Muscle of back (tissue), 13 donors: ENCODE measurements at places on chromosomes 12 and 14. TPM values are rescaled to one million over a fixed set of nuclear protein-coding genes. Genes with fewer than 3 reads are reported as not detected.

GRCh38 chr14:95463171-95463901 is 53.1 kb downstream of the SYNE3 start:
- peak; percentile 53 for DNase-seq

GRCh38 chr12:130916241-130916911 is 37.3 kb upstream of the ADGRD1 start:
- peak; percentile 87 for DNase-seq

Gene ASPG
- polyA plus RNA-seq = 2.1 TPM

DNA sequence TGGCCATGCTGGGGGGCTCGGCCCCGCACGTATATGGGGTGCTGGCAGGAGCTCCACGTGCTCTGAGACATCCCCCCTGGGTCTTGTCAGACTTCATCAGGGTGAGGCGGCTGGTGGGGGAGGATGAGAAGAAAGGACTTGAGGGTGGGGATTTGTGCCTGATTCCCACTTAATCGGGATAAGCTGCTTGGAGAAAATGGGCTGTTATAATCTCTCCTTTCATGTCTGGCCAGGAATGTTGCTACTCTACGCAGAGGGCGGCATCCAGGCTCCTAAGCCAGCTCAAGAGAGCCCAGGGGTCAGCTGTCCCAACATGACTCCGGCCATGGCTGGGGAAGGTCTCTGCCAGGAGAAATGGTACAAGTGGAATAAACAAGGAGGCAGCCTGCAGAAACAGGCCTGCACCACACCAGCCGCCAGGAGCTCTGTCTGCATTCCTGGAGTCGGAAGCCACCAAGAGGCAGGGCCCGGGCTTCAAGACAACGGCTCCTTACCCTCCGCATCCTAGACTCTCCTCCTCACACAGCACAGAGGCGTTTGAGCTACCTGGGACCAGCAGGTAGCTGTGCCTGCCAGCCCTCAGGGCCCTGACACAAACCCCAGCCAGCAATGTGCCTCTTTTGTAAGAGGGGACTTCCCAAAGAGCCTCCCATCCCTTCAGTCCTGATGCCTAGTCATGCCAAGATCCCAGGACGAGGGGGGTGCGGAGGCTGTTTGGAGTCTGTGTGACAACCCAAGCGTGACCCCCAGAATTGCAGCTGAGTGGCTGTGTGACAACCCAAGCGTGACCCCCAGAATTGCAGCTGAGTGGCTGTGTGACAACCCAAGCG is 195.8 kb upstream of the DIO3 start:
- DNase-seq = peak; percentile 30

DNA sequence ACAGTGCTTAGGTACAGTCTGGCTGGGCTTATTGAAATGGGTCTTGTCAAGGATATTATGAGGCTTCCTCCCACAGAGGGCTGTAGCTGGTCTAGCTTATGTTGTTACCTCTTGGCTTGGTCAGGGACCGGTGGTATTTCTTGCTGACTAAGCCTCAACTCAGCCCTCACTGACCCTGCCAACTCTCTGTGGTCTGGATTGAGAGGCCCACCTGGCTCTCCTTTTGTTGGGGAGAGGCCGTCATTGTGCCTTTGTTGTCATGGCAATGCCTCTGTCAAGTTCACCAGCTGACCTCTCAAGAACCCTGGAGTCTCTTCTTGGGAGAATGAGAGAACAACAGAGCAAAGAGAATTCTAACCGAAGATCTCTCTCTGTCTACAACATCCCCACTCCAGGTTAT is 245.6 kb upstream of the NPAS3 start:
- no peak for DNase-seq

Gene TDRD9
- 0.10 TPM for polyA plus RNA-seq

DNA sequence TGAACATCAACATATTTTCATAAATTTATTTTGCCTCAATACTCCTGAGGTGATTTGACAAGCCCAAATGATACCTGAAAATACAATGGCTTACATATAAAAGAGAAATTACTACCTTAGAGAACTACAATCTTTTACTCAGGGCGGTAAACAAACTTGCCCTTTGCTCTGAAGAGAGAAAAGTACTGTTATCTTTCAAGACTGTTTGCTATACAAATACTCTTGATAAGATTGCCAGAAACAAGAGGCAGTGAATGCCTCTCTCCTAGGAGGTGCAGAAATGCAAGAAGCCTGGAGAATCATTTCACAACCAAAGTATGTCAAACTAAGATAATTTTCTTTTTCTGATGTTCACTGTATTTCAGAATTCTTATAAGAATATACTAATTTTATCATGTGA is 160.3 kb downstream of the ALX1 start:
- no peak for DNase-seq

GRCh38 chr12:121417847-121418246 is 17.9 kb downstream of the RNF34 start:
- no peak for DNase-seq

DNA sequence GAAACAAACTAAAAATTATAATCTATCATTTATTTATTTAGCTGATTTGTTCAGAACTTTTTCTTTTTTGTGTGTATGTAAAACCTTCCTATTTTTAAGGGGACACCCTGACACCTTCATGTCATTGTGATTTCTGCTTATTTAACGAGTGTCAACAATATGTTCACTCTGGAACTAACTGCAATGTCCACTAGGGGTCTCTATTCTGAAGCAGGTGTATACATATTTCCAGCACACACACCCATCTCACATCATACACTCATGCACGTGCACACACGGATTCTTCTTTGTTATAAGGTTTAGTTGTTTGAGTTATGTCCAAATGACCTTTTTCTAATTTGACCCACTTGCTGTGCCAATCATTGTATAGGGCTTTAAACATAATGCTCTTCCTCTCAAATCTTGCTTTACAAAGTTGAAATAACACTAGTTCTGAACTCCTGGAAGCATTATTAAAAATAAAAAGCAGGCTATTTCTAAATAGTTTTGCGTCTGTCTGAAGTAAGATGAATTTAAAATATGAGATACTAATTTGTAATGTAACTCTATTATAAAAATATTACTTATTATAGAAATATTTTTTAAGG is 15.5 kb downstream of the E2F7 start:
- peak; percentile 38 for DNase-seq

Gene CMA1
- polyA plus RNA-seq = not detected

Gene SLC24A4
- polyA plus RNA-seq = 3.7 TPM

DNA sequence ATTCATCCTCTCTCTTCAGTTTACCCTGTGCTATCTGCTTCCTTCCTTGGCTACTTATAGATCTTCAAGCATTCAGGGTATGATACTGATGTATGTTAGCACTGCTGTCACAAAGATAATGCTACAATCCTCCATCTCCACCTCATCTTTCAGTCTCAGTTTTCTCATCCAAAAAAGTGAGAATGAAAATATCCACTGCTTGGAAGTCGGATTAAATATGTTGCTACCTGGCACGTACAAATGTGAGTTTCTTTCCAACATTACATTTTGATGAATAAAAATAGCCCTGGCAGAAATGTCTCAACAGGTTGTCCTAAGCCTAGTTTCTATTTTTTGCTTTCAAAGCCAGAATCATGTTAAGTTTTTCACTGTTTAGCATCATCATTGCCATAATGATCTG is 149.9 kb downstream of the PTPN11 start:
- DNase-seq = no peak

Gene HHIPL1
- polyA plus RNA-seq = 2.0 TPM

DNA sequence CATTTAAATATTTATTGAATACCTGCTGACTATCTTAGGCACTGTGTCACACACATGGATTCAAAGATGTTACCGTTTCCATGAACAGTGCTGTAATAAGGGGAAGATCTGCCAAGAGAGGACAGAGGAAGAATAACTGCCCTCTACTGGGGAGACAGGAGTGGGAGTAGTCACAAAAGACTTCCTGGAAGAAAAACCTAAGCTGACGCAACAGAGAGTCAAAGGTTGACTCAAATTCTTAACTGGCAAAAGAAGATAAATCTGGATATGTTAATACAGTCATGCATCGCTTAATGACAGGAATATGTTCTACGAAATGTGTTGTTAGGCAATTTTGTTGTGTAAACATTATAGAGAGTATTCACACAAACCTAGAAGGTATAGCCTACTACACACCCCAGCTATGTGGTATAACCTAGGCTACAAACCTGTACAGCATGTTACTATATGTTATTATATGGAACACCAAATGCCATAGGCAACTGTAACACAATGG is 51.5 kb downstream of the DCAF5 start:
- peak; percentile 30 for DNase-seq

- peak; percentile 71 for DNase-seq
Measured at GRCh38 chr14:104972301-104973134, 5.7 kb downstream of the AHNAK2 start.

Gene PTHLH
- polyA plus RNA-seq = 1.4 TPM

Gene TEX52
- 1.5 TPM for polyA plus RNA-seq

DNA sequence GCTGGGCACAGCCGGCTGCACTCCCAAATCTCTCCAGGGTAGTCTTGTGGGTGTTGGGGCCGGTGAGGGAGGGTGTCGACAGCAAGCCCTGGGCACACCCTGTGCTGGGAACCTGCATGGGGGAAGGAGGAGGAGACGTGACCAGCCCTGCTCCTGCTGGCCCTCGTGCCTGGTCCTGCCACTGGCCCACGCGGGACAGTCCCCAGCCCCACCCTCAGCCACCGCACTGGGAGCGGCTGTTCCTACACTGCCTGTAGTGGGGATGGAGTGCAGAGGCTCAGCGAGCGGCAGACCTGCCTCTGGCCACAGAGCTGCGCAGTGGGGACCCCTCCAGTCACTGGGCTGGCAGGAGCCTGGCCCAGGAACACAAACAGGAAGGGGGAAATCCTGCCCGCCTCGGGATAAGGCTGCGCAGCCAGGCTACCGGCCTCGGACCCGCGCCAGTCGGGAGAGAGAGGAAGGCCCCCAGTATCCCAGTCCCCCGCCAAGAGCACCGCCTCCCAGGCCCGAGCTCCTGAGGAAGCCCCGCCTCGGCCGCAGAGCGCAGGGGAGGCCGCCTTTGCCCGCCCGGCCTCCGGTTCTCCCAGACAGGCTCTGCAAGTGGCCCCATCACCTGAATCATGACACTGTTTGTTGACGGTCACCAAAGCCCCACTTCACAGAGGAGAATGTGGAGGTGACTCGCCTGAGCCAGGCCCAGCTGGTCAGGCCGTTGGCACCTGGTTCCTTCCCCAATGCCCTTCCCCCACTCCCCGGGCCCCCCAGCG is 10.6 kb downstream of the AHNAK2 start:
- peak; percentile 38 for DNase-seq

DNA sequence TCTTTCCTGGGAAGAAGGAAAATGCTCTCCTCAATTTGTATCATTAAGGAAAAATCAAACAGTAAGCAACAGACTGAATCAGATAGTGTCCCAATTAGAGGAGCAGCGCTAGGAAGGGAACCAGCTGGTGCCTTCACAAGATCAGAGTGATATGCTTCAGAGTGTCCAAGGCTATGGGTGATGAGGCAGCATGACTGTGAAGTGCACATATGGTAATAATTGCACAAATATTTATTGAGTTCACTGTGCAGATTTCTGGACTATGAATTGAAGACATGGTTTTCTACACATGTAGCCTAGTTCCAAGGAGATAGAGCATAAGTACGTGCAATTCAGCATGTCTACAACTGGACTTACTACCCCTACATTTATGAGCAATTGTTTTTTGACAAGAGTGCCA is 78.8 kb upstream of the EVL start:
- DNase-seq = peak; percentile 44

DNA sequence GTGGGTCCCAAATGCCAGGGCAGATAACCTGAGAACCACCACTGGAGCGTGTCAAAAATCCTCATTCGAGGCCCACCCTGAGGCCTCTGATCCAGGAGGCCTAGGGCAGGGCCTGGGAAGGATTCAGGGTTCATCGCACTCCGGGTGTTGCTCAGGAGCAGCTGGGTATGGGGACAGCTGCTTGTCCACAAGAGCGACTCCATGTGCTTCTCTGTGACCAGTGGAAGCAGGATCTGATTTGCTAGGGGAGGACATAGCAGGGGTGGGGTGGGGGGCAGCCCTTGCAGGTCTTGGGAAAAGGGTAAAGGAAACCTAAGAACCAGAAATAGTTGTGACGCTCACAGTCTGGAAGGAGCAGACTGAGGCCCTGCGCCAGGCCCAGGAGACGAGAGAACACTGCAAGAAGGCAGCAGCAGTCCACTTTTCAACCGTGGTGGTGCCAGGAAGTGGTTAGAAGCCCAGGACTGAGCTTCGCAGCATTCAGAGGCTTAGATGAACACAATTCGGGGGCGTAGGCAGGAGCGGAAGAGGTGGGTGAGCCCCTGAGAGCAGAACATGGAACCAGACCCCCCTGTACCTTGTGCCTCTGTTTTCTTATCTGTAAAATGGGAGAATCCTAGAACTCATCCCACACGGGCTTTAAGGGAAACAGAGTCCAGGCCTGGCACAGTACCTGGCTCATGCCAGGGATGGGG is 33.7 kb downstream of the ITPK1 start:
- no peak for DNase-seq

GRCh38 chr12:78586790-78587189 is 277.8 kb upstream of the SYT1 start:
- DNase-seq = no peak

DNA sequence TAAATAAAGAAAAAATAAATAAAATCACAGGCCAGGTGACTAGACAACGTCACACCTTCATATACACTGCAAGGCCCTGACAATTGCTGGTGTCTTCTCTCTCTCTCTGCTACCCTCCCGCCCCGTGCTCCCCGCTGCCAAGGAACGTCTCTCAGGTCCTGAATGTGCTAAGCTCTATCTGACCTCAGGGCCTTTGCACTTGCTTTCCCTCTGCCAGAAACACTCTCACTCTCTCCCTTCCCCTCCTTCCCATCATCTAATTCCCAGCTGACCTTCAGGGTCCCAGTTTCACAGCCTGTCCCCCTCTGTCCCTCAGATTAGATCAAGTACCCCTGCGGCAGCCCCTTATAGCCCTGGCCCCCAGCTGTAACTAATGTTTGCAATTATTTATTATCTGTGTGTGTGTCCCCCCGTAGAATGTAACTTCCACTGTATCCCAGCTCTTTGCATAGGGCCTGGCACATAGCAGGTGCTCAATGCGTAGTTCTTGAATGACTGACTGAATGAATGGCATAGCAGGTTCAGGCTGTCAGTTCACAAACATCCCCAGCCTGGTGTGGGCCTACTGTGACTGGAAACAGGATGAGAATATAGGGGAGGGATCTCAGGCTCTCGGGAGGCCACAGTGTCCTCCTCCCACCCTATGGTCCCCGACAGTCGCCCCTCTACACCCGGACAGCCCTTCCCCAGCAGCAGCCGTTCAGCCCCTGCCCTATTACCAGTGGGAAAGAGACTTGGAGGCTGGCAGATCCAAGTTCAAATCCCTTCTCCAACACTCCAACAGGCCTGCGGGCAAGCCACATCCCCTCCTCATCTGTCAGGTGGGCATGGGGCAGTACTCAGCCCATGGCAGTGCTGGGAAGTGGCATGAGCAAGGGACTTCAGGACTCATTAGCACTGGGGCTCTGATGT is 6.6 kb downstream of the BEGAIN start:
- no peak for DNase-seq

GRCh38 chr12:109356577-109356976 is 8.9 kb downstream of the MYO1H start:
- DNase-seq = no peak

GRCh38 chr12:78115889-78116288 is 285.2 kb downstream of the NAV3 start:
- no peak for DNase-seq

Gene KRT2
- not detected for polyA plus RNA-seq

- DNase-seq = no peak
Measured at GRCh38 chr12:55653031-55653430, 16.3 kb downstream of the OR10P1 start.
